ENCODE measurements at places on chromosomes 12 and 14.

DNA sequence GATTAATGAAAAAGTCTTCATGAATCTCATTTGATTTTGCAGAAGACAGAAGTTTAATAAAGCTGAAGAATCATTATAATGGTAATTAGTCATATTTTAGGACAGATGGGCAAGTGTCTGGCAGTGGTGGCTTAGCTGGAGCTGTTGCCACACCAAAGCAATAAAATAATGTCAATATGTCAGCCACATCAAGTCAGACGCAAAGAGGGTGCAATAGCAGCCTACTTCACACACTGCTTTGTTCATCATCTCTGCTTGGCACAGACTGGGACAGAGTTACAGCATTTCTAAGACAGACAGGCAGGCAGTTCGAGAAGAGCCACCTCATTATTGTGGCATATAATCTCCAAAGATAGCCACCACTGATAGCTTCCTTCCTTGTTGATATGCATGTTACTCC lies 16.9 kb upstream of the KRR1 start:
- DNase-seq: no peak

GRCh38 chr14:103836976-103837725 lies 10.2 kb downstream of the PPP1R13B start:
- DNase-seq: no peak

- DNase-seq: no peak
Measured at GRCh38 chr14:95125915-95126314, 31.4 kb downstream of the DICER1 start.

DNA sequence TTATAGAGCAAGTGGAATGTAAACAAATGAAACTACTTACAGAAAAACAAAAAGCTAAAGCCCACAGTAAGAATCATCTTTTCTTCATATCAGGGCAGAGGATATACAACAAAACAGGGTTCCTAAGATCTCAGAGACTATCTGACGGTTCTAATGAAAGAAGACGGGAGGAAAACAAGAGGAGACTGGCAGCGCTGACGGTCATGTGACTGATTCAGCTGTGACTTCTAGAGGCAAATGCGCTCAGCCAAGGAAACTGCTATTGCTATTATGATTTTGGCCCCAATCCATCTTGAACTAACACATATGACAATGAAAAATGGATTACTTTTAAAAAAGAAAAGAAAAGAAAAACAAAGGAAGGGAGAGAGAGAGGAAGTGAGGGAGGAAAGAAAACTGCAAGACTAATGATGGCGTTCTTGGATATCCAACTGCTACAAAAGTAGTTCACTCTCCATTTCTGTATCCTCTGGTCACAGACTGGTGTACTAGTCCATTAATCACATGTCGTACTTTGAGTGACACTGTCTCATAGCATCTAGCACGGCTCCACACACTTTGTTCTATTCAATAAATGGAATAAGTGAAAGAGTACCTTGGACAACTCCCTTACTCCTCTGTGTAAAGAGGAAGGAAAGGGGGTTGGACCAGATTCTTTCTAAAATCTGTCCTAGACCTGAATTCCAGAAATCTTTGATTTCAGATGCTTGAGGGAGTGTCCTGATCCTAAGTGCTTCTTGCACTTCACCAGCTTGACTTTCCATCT lies 119.3 kb downstream of the DAD1 start:
- no peak for DNase-seq

DNA sequence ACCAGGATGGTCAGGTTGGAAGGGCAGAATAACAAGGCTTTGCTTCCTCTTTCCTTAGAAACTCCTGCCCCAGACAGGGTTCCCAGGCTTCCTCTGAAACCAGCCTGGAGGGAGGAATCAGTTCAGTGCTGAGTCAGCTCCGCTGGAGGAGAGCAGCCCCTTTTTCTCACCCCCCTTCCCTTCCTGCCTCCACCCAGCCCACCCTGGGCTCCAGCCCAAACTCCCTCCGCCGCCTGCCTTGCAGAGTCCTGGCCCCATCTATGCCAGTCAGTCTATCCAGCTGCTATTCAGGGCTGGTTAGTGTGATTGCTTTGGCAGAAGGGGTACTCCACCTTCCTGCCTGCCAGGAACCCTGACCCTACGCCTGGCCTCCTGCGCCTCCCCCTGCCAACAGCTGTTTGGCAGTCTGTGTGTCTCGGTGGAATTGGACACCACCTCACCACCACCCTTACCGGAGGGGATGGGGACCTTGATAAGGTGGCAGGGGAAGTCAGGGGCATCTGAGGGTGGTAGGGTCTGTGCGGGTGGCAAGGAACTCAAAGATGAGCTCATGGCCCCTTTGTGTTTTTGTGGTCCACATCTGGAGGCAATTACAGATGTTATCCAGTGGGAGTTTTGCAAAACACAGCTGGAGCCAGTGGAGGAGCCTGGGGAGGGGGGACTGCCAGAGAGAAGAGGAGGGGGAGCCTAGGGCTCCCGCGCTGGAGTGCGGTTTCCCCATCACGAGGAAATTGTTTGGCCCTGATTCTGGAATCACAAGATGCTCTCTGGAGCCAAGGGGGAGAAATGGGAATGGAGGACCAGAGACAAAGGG lies 12.2 kb downstream of the MMP14 start:
- no peak for DNase-seq

GRCh38 chr14:98101323-98101722 lies 1170.7 kb downstream of the BCL11B start:
- no peak for DNase-seq

GRCh38 chr12:80472911-80473500 lies 29.0 kb downstream of the PTPRQ start:
- peak; percentile 67 for DNase-seq

GRCh38 chr14:77119851-77120250 lies 21.7 kb downstream of the ZDHHC22 start:
- DNase-seq: no peak

DNA sequence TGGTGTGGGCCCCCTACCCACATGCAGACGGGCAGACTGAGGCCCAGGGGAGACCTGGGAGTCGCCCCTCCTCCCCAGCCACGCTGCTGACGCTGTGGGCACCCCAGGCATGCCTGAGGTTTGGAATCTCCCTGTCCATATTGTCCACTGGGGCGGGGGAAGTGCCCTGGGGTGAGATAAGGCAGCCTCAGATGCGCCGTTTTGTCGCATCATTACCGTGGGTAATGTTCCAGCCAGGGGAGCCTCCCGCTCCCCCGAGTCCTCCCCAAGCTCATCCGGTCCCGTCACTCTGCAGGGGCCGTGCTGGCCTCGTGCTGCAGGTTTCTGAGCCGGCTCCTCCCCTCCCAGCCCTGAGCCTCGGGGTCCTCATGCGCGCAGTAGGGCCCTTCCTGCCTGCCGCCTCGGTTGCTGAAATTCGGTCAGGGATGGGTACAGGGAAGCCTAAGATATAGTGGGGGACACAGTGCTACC lies 11.4 kb downstream of the INF2 start:
- no peak for DNase-seq

DNA sequence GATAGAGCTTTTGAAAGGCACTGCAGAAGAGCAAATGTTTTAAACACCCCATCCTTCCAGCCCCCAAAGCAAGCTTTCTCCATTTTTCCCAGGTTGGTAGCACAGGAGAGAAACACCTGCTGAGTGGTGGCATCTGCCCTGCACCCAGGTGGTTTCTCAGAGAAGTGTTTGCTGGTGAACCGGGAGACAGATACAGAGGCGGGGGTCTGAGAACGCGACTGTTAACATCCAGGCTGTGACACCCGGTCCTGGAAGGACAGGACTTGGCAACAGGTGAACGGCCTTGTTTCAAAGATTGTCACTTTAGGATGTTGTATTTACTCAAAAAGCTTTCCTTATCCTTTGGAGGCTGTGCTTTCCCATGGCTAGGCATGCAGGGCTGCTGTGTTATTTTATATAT lies 18.5 kb downstream of the MMAB start:
- no peak for DNase-seq

GRCh38 chr14:21860172-21860571 lies 186.6 kb upstream of the OR4E1 start:
- DNase-seq: no peak

- no peak for DNase-seq
Measured at GRCh38 chr14:76936483-76936882, 92.0 kb downstream of the IRF2BPL start.

GRCh38 chr12:5102261-5102789 lies 58.6 kb downstream of the KCNA5 start:
- no peak for DNase-seq

- no peak for DNase-seq
Measured at GRCh38 chr12:94872971-94873733, 130.3 kb downstream of the NDUFA12 start.

- DNase-seq: no peak
Measured at GRCh38 chr12:119258149-119258548, 76.4 kb upstream of the CCDC60 start.

DNA sequence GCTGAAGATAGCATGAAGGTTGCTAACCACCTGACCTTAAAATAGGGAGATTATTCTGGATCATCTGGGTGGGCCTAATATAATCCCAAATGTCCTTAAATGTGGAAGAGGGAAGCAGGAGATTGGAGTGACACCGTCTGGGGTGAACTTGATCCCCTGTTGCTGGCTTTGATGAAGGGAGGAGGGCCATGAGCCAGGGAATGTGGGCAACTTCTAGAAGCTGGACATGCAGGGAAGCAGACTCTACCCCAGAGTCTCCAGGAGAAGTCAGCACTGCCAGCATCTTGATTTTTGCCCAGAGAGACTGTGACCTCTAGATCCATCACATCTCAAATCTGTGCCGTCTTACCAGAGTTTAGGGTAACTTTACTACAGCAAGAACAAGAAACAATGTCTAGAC lies 9.2 kb upstream of the KRT5 start:
- no peak for DNase-seq

DNA sequence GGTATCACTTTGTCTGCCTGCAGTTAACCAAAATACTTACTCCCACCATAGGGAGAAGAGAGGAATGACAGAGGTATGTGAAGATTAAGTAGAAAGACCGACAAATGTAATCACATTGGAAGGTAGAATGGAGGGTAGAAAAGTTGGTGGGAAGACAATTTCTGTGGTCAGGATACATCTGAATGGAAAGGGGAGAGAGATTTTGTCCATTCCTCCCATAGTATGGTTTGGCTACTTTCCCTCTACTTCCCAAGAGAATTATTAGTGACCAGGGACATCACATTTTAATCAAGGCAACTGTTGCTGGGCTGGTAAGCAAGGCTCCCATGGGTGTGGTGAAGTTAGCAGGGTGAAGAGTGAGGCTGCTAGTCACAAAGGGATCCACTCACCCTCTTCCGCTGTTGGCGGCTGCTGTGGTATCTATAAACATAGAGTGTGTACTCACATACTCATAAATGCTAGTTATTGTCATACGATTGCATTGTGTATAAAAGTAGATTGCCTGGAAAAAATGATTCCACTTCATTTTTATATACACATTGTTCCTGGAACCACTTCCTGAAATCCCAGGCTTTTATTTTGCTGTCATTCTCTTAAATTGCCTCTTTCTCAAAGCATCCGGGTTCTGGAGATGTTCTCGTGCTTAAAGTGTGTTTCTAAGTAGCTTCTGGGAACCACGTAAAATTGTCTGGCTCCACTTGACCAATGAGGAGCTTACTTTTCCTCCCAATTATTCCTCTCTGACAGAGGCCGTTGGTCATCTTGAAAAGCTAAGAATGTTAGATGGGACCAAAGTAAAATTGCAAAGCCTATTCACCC lies 413.1 kb downstream of the ZFP36L1 start:
- no peak for DNase-seq

- no peak for DNase-seq
Measured at GRCh38 chr12:71011261-71011660, 90.7 kb upstream of the PTPRR start.

GRCh38 chr12:92540782-92541423 lies 161.9 kb upstream of the PLEKHG7 start:
- DNase-seq: no peak

DNA sequence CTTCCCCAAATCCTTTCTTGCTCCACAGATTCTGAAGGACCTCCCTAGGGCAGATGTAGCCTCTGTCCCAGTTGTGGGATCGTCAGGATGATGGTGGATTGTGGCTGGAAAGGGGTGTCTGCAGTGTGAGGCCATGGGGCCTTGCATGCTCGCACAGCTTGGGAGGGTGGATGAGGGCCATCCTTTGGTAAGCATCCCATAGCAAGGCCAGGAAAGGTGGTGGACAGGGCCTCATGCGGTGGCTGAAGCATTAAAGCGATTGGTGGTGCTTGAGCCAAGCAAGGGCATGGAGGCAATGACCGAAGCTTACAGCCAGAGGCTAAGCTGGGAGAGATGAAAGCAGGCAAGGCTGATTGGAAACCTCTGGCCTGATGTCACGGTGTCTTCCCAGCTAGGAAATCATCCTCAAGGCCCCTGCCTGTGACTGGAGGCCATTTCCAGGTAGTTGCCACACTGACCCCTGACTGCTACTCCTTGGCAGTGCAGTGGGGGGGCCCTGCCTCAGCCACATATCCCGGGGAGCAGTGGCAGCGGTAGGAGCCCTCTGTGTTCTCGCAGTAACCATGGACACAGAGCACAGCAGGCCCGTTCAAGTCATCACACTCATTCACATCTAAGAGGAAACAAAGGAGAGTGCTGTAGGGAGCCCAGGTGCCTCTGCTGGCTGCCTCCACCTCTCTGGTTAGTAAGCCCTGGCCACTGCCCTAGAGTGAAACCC lies 7.0 kb downstream of the ISCA2 start:
- DNase-seq: no peak

DNA sequence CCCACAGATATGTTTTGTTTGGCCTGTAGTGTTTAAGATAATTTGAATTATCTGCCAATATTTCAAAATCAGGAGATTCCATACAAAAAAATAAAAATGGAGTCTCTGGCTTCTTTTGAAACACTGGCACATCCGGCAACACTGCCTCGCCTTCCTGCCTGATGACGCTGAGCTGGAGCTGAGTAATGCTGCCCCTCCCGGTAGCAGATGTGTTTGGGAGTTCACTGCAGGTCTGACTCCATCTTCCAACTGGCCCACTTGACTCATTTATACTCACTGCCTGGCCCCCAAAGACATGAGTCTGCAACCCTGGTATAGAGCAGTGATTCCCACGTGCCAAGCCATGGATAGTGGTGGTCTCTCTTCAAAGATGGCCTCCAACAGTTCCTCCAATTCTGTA lies 7.4 kb downstream of the CIT start:
- peak; percentile 72 for DNase-seq

DNA sequence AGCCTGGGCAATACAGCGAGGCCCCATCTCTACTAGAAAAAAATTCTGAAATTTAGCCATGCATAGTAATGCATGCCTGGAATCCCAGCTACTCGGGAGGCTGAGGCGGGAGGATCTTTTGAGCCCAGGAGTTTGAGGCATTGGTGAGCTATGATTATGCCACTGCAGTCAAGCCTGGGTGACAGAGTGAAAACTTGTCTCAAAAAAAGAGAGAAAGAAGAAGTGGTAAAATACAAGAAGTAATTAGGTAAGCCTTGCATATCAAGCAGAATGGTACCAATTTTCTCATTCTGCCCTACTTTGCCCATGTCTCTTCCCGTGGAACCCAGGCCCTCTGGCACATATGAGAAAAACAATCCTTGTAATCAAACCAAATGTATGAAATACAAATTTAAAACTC lies 70.7 kb downstream of the SUSD6 start:
- no peak for DNase-seq

GRCh38 chr14:92963301-92964123 lies 40.6 kb downstream of the CHGA start:
- no peak for DNase-seq

- no peak for DNase-seq
Measured at GRCh38 chr12:59867689-59868088, 271.9 kb downstream of the SLC16A7 start.
